ENCODE measurements at places on chromosomes 12 and 14.

- H3K27ac ChIP-seq = no peak overlapping the region
- H3K27me3 ChIP-seq = peaks cover 34% of the 10 kb centered on the region
- no peaks in the 10 kb centered on the region for H3K36me3 ChIP-seq
- peak; percentile 56 for DNase-seq
- H3K4me3 ChIP-seq = peak overlapping the region; percentile 41
Measured at GRCh38 chr12:49296836-49297694, 2.1 kb downstream of the PRPH start.

GRCh38 chr12:4450551-4451112 is 5.0 kb upstream of the FGF6 start:
- H3K27ac ChIP-seq = peak overlapping the region; percentile 86
- no peaks in the 10 kb centered on the region for H3K27me3 ChIP-seq
- H3K4me1 ChIP-seq = peaks cover 39% of the 10 kb centered on the region
- DNase-seq = peak; percentile 56
- H3K36me3 ChIP-seq = no peaks in the 10 kb centered on the region
- no peak overlapping the region for H3K4me3 ChIP-seq

GRCh38 chr14:74611650-74612349 is at the start of gene LTBP2:
LTBP2 (minus strand) TSS chr14:74612237; CDS start chr14:74611944, 293 bp downstream.
- peak within 1 kb of the TSS; percentile 84 for H3K4me3 ChIP-seq
- no peaks in the 10 kb centered on the region for H3K36me3 ChIP-seq
- no peak for DNase-seq
- peaks cover 21% of the 10 kb centered on the region for H3K4me1 ChIP-seq
- H3K27ac ChIP-seq = no peak within 1 kb of the TSS
- peaks cover 7% of the 10 kb centered on the region for H3K27me3 ChIP-seq

- no peaks in the 10 kb centered on the region for H3K27me3 ChIP-seq
- H3K4me1 ChIP-seq = no peaks in the 10 kb centered on the region
- peak; percentile 81 for DNase-seq
- H3K36me3 ChIP-seq = peaks cover 40% of the 10 kb centered on the region
- H3K27ac ChIP-seq = peak within 1 kb of the TSS; percentile 46
Measured at GRCh38 chr12:6647083-6647604, at the start of gene ACRBP. ACRBP (minus strand) TSS chr12:6647432; CDS start chr12:6647366, 66 bp downstream.

GRCh38 chr14:98573082-98573481 is 698.9 kb downstream of the BCL11B start:
- H3K27ac ChIP-seq = no peak overlapping the region
- H3K4me3 ChIP-seq = no peak overlapping the region
- H3K36me3 ChIP-seq = no peaks in the 10 kb centered on the region
- no peak for DNase-seq
- H3K27me3 ChIP-seq = no peaks in the 10 kb centered on the region

GRCh38 chr14:90722590-90722989 is 93.6 kb downstream of the TTC7B start:
- H3K4me3 ChIP-seq = no peak overlapping the region
- no peak for DNase-seq
- H3K27ac ChIP-seq = peak overlapping the region; percentile 28
- no peaks in the 10 kb centered on the region for H3K27me3 ChIP-seq

GRCh38 chr14:40983604-40984003 is 623.1 kb upstream of the LRFN5 start:
- H3K27ac ChIP-seq = no peak overlapping the region
- no peaks in the 10 kb centered on the region for H3K36me3 ChIP-seq
- no peaks in the 10 kb centered on the region for H3K4me1 ChIP-seq
- no peak overlapping the region for H3K4me3 ChIP-seq
- H3K27me3 ChIP-seq = no peaks in the 10 kb centered on the region

DNA sequence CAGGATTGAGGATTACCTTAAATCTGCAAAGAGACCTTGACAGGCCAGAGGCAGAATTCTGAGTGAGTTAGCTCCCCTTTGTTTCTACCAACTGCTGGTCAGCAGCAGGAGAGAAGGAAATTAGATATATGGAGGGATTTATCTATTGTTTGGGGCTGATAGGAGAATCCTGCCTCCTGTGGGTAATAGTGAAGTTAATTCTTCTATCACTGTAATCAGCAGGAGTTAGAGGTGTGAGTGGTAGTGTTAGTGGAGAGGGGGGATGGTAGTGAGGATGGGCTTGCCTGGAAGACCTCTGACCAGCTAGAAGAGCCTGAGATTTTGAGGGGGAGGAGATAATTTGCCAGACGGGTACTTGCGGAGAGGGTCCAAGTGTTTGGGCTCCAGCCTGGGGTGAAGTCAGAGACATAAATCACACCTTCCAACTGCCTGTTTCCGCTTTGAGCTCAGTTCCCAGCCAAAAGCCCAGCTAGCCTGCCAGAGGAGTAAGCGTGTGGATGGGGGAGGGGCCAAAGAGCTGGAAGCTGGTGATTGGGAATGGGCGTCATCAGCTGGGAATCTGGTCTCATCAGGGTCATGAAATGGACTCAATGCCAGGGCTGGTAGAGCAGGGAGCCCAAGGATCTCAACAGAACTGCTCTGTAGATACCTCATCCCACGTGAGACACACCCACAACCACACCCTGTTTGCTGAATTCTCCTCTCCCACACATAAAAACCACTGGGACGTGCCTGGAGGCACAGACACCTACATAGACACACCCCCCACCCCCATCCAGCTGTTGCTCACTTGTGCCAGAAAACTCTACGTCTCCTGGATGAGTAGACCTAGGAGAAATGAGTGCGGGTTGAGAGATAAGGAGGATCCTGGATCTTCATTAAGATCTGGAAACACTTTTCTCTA is 13.1 kb upstream of the ITGA5 start:
- H3K36me3 ChIP-seq = no peaks in the 10 kb centered on the region
- DNase-seq = peak; percentile 82

- H3K36me3 ChIP-seq = peaks cover 9% of the 10 kb centered on the region
- no peaks in the 10 kb centered on the region for H3K27me3 ChIP-seq
- no peaks in the 10 kb centered on the region for H3K4me1 ChIP-seq
- DNase-seq = no peak
- no peak overlapping the region for H3K4me3 ChIP-seq
Measured at GRCh38 chr12:48069241-48069640, 36.6 kb downstream of the SENP1 start.

DNA sequence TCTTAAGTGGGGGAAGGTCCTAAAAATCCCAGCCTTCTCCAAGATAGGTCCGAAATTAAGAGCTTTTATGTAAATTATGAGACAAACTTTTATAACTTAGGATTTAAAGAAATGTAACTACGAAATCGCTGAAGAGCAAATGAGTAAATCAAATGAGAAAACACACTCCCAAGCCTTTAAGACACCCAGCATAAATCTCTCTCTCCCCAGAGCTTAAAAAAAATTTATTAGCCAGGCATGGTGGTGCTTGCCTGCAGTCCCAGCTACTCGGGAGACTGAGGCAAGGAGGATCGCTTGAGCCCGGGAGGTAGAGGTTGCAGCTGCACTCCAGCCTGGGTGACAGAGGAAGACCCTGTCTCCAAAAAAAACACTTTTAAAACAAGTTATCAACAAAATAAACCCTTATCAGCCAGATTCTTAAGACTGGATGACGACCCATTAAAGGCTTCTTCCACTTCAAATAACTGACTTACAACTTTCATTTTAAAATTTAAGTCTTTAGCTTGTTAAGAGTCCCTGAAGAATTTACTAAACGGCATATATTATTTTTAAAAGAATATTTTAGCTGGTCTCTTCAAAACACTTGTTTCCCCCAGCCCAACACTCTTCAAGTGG is 3.2 kb downstream of the PTGES3 start:
- no peaks in the 10 kb centered on the region for H3K36me3 ChIP-seq
- H3K4me1 ChIP-seq = peaks cover 57% of the 10 kb centered on the region
- DNase-seq = no peak
- peak overlapping the region; percentile 94 for H3K4me3 ChIP-seq
- peak overlapping the region; percentile 99 for H3K27ac ChIP-seq
- no peaks in the 10 kb centered on the region for H3K27me3 ChIP-seq

- H3K4me1 ChIP-seq = no peaks in the 10 kb centered on the region
- H3K36me3 ChIP-seq = no peaks in the 10 kb centered on the region
- no peak for DNase-seq
- H3K27ac ChIP-seq = no peak overlapping the region
- H3K4me3 ChIP-seq = no peak overlapping the region
Measured at GRCh38 chr12:21026302-21026701, 104.7 kb upstream of the SLCO1B1 start.

DNA sequence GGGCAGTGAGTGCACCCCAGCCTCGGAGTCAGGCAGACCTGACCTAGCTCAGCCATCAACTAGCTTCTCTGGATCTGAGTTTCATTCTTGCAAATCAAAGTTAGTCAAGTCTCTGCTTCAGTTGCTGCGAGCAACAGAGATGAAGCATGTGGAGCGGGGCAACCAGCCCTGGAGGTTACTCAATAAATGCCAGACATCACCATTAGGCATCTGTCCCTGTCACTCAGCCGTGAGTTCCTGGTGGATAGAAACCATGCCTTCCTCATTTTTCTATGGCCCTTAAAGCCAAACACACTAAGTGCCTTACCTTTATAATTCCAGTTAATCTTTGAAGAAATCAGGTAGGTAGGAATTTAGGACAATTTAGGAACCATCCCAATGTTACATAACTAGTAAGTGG is 19.3 kb downstream of the RFX4 start:
- no peak overlapping the region for H3K4me3 ChIP-seq
- no peaks in the 10 kb centered on the region for H3K36me3 ChIP-seq

- no peak overlapping the region for H3K27ac ChIP-seq
- H3K27me3 ChIP-seq = no peaks in the 10 kb centered on the region
- no peaks in the 10 kb centered on the region for H3K36me3 ChIP-seq
- H3K4me1 ChIP-seq = peaks cover 4% of the 10 kb centered on the region
Measured at GRCh38 chr14:76348898-76349297, 27.0 kb upstream of the ESRRB start.

- DNase-seq = no peak
- H3K4me1 ChIP-seq = no peaks in the 10 kb centered on the region
- no peaks in the 10 kb centered on the region for H3K36me3 ChIP-seq
- H3K4me3 ChIP-seq = no peak overlapping the region
- H3K27me3 ChIP-seq = no peaks in the 10 kb centered on the region
- H3K27ac ChIP-seq = no peak overlapping the region
Measured at GRCh38 chr14:84819528-84819927, 710.4 kb upstream of the FLRT2 start.

- H3K27ac ChIP-seq = no peak overlapping the region
- no peaks in the 10 kb centered on the region for H3K4me1 ChIP-seq
- no peak overlapping the region for H3K4me3 ChIP-seq
- H3K27me3 ChIP-seq = no peaks in the 10 kb centered on the region
- H3K36me3 ChIP-seq = no peaks in the 10 kb centered on the region
- no peak for DNase-seq
Measured at GRCh38 chr12:15118955-15119354, 102.3 kb downstream of the RERG start.

DNA sequence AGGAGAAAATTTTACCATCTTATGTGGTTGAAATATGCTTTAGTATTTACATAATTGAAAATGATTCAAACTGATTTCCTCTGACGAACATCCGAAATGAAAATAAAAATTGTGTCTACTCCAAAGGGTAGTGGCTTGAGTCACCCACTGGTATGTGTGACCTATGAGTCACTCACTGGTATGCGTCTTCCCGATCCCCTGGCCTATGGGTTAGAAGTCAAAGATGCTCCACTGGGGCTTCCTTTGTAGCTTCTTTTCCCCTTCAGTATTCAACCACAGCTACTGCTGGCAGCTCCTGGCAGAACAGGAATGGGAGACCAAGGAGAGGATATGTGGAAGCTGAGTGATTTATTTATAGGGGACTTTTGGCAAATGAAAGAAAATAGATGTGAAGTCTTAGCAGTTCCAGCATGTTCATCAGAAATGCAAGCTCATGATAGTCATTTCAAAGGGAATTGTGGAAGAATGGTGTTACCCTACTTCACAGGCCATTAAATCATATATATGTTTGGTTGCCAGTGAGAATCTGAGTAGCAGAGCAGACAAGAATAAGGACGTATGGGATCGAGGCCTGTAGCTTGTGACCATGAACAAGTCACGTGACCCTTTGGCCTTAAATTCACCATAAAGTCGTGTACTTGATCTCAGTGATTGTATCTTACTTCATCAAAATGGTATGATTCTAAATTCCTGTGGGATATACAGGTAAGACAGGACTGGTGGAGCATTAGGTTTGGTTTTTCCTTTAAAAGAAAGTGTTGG is 108.3 kb downstream of the CRADD start:
- no peaks in the 10 kb centered on the region for H3K36me3 ChIP-seq
- peaks cover 46% of the 10 kb centered on the region for H3K4me1 ChIP-seq
- H3K27ac ChIP-seq = peak overlapping the region; percentile 85
- H3K4me3 ChIP-seq = peak overlapping the region; percentile 47

- H3K27ac ChIP-seq = no peak overlapping the region
- H3K4me1 ChIP-seq = no peaks in the 10 kb centered on the region
- no peak for DNase-seq
- H3K36me3 ChIP-seq = no peaks in the 10 kb centered on the region
- no peaks in the 10 kb centered on the region for H3K27me3 ChIP-seq
Measured at GRCh38 chr12:3644104-3644503, 108.8 kb downstream of the CRACR2A start.

GRCh38 chr12:109131154-109132050 is 15.0 kb downstream of the ACACB start:
- no peaks in the 10 kb centered on the region for H3K27me3 ChIP-seq
- peaks cover 12% of the 10 kb centered on the region for H3K36me3 ChIP-seq

DNA sequence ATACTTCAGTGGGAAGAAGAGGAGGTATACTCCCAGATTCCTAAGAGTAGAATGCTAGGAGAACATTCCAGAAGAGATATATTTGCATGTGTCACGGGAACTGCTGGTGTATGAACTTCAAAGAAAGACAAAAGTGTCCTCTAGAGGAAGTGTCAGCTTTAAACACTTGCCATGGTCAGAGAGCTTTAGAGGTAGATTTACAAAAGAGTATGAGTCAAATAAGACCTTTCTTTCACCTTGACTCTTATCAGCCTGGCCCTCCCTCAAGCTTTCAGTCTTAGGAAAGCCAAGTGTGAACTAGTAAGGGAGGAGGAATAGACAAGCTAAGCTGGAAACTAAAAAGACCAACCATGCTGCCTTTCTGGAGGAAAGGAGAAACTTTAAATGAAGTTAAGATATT is 34.7 kb downstream of the COX8C start:
- H3K4me3 ChIP-seq = no peak overlapping the region
- H3K27me3 ChIP-seq = no peaks in the 10 kb centered on the region
- no peaks in the 10 kb centered on the region for H3K4me1 ChIP-seq
- DNase-seq = no peak
- no peaks in the 10 kb centered on the region for H3K36me3 ChIP-seq

DNA sequence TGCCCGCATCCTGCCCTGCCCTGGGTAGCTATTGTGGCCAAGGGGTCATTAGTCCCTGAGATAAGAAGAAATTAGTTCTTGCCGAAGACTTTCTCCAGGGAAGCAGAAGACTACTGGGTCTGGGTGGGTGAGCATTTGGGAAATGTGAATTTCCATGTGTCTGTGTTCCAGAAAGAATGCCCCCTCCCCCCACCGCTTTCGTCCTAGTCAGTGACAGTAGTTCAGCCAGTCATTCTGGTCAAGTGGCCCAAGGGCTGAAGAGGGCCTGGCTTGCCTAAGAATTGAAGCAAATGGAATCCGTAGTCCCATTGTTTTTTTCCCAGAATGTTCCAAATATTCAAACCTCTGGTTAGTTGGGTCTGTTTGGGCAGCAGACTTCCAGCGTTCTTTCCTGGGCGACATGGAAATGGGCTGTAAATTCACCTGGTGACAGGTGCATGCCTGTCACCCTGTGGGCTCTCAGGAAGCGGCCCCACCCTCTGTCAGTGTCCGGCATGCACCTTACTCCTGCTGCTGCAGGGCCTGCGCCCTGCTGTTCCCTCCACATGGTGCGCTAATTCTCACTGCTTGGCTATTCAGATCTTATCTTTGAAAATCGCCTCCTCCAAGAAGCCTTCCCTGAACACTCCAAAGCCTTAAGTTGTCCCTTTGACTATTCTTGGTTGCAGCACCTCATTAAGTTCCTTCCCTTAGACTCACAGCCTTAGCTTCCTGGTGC is 1.4 kb upstream of the RFLNA start:
- H3K27ac ChIP-seq = no peak overlapping the region
- no peaks in the 10 kb centered on the region for H3K27me3 ChIP-seq
- H3K4me3 ChIP-seq = no peak overlapping the region
- H3K36me3 ChIP-seq = no peaks in the 10 kb centered on the region

GRCh38 chr12:92735131-92735721 is 32.4 kb downstream of the PLEKHG7 start:
- no peak for DNase-seq

All from psoas muscle (tissue), 8 donors.